NCI-H748 treated with DMSO at 0.1 percent for 48 hours (cell line): ENCODE measurements at places on chromosomes 6 and 20.
A peak's percentile ranks its signal among the peaks of the same experiment; 100 is the strongest.

GRCh38 chr6:22808466-22808865, 239.1 kb downstream of the HDGFL1 start:
- DNase-seq = no peak

GRCh38 chr20:14521016-14521415, 183.6 kb upstream of the FLRT3 start:
- DNase-seq = no peak

DNA sequence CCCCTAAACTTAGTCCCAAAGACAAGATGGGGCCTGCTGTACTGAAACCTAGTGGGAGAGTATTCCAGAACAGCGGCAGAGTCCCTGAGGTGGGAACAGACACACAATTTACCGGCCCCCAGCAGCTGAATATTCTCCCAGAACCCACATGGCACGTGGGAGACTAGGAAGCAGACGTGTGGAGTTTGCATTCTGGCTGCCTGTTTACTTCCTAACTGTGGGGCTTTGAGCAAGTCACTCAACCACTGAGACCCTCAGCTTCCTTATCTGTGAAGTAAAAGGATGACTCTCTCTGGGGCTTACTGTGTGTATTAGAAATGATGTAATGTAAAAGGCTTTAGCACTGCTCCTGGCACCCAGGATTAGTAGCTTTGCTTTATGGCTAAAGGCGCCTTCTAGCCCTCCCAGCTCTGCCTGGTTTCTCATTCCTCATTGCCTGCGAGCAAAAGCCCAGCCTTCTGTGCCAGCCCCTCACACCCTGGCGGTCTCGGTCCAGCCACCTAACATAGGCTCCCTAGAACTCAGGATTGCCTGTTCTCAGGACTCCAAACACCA, 353.1 kb downstream of the CDC5L start:
- DNase-seq = no peak

GRCh38 chr20:61764471-61765025, 301.1 kb downstream of the TAF4 start:
- DNase-seq = no peak

GRCh38 chr20:36070451-36070850, 84.1 kb upstream of the EPB41L1 start:
- no peak for DNase-seq

DNA sequence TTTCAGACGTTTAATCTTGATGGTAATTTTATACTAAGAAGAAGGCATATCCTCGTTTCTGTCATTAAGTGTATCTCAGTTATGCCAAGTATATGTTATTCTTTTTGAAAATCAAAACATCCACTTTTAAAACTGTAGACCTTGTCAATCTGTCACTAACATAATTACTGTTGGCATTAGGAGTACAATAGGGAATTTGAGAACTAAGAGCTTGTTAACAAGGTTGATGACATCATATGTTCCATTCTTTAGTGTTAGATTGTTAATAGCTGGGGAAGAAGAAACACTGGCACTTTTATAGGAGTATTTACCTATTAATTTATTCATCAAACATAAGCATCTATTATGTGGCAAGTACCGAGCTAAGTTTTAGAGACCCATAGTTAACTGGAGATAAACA, 76.2 kb downstream of the MAP3K4 start:
- DNase-seq = peak; percentile 96

DNA sequence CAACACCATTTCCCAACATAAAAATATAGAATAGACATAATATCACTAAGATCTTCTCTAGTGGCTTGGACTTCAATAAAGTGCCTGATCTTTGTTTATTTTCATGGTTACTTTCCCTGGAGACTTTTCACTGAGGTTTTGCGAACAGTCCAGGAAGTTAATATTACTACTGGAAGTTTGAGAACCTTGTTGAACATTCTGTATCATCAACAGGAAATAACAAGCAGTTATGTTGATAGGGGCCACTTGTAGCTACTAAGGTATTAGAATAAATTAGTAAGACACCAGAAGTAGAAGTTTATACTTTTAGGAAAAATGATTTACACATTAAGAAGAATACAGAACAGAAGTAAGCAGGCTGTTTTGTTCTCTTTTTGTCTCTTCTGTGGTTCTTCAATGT, 180.2 kb downstream of the TFAP2B start:
- DNase-seq = no peak

DNA sequence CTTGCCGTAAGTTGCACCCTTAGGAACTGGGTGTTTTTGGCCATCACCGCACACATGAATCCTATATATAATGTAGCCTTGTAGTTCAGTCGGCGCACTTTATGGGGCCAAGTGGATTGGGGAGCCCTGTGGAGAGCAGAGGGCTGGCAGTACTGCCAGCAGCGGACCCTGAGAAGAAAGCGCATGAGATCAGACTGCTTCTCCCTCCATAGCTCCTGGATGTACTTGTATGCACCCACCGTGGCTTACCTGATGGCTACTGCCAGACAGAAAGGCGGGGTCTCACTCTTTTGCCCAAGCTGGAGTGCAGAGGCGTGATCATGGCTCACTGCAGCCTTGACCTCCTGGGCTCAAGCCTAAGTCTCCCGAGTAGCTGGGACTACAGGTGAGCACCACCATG, 32.8 kb upstream of the OVOL2 start:
- DNase-seq = no peak

DNA sequence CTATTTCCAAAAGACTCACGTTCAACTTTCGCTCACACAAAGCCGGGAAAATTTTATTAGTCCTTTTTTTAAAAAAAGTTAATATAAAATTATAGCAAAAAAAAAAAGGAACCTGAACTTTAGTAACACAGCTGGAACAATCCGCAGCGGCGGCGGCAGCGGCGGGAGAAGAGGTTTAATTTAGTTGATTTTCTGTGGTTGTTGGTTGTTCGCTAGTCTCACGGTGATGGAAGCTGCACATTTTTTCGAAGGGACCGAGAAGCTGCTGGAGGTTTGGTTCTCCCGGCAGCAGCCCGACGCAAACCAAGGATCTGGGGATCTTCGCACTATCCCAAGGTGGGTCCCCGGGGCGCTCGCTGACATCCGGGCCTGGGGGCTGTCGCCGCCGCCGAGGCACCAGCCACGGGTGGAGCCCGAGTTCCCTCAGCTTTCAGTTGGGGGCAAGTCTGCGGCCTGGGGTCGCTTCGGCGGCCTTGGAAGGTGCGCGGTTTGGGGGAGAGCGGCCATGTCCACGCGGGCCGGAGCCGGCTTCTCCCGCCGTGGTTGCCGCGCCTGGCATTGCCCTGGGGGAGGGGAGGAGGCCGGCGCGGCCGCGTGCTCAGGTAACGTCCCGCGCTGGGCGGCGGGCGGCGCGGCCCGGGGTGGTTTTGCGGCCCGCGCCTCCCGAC, 429 bp downstream of the AMD1 start:
- no peak for DNase-seq

- peak; percentile 38 for DNase-seq
Observed at GRCh38 chr6:103797738-103798137, 1062.0 kb downstream of the HACE1 start.

DNA sequence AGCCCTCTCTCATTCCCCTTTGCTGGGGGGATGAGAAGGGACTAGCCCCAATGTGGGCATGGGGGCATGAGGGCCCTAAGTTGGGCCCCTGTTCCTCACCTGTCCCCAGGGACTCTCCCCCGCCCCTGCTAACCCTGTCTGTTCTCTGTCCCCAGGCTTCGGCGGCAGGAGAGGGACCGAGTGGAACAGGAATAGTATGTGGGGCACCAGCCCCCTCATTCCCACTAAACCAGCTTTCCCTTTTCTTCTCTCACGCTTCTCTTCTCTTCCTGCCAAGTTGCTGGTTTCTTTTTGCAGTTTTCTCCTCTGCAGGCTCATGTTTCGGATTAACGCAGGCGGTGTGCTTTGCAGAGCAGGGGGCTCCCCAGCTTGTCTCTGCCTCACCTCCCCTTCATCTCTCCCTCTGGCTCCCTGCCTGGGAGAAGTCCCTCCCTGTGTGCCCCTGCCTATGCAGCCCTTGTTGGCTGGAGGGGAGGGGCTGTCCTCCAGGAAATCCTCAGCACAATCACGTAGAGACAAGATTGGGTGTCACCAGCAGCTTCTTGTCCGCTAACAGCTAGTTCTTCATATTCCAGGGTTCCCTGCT, 7.9 kb downstream of the TMEM63B start:
- DNase-seq = no peak

DNA sequence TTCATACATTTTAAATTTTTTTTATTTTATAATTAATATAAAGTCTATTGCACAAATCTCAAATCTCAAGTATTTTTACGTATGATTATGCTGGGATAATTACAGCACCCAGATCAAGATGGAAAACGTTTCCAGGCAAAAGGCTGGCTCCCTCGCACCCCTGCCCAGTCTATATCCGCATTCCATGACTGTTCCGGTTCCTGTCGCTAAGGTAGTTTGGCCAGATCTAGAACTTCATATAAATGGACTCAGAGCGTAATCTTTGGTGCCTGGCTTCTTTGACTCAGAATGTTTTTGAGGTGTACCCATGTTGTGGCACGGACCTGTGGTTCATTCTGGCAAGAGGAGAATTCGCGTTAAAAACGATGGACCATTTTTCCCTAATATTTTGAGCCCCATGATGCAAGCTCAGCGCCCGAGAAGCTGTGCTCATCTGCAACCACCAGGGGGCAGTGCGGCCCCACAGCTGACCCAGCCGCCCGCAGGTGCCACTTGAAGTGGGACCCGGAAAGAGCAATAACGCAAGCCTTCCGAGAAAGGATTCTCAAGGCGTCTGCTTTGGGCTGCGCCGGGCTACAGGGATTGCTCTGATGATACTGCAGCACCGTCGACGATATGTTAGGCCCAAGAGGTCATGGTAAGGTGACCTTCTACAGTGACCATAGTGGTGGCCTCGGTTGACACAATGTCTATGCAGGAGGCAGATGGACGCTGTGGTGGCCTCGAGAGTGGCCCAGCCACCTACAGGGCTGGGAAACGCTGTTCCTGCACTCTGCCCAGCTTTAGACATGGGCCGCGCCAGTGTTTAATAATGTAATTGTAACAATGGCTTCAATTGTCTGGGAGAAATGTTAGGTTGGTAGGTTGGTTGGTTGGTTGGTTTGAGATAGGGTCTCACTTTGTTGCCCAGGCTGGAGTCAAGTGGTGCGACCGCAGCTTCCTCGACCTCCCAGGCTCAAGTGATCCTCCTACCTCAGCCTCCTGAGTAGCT, 160.1 kb downstream of the ZMYND8 start:
- no peak for DNase-seq

DNA sequence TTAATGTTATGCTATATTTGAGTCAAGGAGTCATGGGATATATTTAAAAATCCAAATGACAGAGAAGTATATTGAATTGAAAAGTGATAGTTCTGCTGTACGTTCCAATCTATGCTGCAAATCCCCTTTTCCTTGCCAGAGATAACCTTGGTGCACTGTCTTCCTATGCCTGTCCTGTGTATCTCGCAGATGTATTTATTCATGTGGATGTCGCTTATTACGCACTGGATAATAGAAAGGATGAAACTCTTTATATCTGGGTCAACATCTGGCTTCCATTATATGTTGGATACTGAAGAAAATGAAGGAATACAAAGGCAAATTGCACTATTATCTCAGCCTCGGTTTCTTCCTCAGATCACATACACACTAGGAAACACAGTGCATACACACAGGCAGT, 331.3 kb downstream of the BCKDHB start:
- no peak for DNase-seq

DNA sequence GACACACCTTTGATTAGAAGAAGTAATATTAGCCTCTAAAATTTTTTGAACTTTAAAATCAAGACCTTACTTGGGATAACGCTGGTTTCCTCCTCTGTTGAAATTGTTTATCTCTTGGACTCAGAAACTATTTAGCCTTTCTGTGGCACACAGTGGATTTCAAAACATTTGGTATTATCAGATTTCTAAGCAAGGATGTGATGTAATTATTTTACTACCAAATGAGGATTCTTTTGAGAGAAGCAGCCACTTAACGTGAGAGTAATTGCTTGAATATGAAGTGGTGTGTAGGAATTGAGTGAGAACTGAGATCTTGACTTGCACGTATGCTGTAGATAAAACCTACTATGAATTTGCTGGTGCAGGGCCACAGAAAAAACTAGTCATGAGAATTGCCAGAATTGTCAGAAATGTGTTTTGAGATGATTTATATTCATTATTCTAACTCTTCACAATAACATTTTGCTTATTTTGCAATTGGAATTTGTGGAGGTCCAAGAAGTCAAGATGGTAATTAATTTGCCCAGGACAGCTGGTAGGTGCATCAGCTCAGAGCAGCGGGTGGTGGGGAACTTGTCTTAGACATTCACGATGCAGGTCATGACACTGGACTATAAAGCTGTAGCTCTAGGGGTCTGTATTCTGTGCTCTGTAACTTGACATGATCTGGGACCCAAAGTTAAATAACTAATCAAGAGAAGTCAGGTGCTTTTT, 53.4 kb downstream of the AKAP12 start:
- DNase-seq = no peak

GRCh38 chr6:134165561-134166201, 113.3 kb upstream of the SLC2A12 start:
- DNase-seq = no peak

- no peak for DNase-seq
Observed at GRCh38 chr6:105836889-105837288, 249.2 kb upstream of the PRDM1 start.

DNA sequence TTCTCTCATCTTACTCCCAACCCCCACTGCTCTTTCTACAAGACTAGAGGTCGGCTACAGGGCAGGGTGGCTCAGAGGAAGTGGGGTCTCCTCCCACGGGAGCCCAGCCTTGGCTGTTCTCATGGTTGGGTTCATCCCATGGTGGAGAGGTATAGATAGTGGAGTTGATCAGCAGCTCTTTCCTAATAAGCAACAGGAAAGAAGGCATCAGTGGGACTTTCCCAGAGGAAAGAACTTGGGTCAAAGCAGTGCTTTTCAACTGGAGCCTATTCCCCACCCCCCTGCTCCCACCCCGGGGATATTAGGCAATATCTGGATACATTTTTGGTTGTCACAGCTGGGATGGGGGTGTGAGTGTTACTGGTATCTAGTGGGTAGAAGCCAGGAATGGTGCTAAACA, 200.9 kb downstream of the NFATC2 start:
- no peak for DNase-seq

- no peak for DNase-seq
Observed at GRCh38 chr6:55017555-55018300, 156.6 kb upstream of the HCRTR2 start.

- peak; percentile 25 for DNase-seq
Observed at GRCh38 chr6:143427109-143427817, 23.2 kb downstream of the ADAT2 start.

DNA sequence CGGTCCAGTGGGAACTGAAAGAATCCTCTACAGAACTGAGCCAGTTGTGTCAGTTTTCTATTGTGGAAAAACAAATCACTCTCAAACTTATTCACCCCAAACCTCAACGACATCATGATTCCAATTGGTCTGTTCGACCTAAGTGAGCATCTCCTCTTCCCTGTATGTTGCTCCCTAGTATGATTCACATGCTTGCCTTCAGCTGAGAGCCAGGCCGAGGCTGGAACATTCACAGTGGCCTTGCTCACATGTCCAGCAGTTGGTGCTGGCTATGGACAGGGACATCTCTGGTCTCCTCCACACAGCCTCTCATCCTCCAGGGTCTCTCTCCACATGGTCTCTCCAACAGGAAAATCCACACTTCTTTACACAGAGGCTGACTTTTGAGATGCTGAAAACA, 28.3 kb upstream of the TMEM181 start:
- no peak for DNase-seq
